ENCODE measurements at places on chromosomes 2 and 18.

DNA sequence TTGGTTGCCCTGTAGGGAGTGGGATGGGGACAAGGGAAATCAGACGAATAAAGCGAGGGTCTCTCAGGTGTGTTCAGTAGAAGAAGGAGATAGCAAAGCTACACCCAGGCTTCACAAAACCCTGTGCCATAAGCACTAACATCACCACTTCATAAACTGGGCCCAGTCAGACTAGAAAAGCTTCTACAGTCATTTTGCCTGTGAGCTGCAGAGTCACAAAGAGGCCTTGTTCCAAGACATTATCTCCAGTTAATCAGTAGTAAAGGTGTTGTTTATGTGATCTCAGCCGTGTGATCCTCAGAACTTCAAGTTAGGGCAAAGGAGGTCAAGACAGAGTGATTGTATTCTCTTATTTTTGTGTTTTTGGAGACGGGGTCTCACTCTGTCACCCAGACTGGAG is 148.0 kb downstream of the GALR1 start:
- DNase-seq: no peak

GRCh38 chr2:147500229-147500628 is 344.6 kb upstream of the ACVR2A start:
- DNase-seq: no peak

DNA sequence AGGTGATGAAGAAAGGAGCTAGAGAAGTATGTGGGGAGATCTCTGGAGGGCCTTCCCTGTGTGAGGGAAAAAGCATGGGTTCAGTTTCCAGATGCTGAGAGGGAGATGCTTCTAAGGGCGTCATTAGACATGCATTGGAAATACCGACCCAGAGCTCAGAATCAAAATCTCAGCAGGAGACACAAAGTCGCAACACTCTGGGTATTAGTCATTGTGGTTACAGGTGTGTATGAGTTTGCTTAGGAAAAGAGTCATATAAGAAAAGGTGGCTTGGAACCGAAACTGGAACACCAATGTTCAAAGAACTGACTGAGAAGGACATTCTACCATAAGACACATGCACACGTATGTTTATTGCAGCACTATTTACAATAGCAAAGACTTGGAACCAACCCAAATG is 477.1 kb downstream of the FBXO15 start:
- DNase-seq: no peak

GRCh38 chr2:169824373-169825333 is at the start of gene METTL5:
Gene METTL5, minus strand, starts transcription at chr2:169824905. Its CDS starts 308 bp downstream, at chr2:169824597.
- peak; percentile 77 for DNase-seq

GRCh38 chr18:37710726-37711125 is 145.1 kb upstream of the CELF4 start:
- no peak for DNase-seq

- DNase-seq: no peak
Observed at GRCh38 chr18:8507361-8507760, 101.9 kb upstream of the RAB12 start.

DNA sequence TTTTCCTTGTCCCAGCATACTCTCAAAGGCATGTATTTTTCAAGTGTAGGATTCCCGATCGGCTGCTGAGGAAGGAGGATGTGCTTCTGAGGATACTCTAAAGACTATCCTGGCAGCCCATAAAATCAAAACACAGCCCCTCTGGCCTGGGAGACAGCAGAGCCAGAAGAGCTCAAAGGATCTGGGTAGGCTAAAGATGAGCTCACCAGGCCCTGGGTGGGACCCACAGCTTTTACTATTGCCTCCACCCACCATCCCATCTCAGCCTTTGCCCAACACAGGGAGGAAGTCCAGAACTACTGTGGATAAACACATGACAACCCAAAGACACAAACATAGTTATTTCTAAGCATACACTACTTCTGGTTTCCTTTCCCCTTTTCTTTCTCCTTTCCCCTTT is 79.1 kb upstream of the ZFP36L2 start:
- no peak for DNase-seq

DNA sequence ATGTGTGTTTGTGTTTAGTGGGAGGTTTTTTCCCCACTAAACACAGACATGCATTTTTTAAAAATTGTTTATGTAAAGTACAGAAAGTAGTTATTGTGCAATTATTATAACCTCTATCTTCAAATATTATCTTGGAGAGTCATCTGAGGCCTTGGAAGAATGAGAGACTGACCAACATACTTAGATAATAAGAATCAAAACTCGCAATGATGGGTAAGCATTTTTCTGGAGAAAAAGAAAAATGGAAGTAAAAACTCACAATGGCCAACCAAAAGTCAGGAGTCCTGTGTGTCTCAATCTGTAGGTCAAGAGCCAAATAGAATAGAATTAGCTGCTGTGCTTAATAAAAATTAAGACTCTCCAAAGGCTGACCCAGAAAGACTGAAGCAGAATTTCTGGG is 43.0 kb downstream of the MEMO1 start:
- no peak for DNase-seq

GRCh38 chr2:73031725-73032701 is 39.5 kb downstream of the SFXN5 start:
- no peak for DNase-seq

GRCh38 chr2:238655198-238655860 is 192.6 kb upstream of the TWIST2 start:
- no peak for DNase-seq

- DNase-seq: no peak
Observed at GRCh38 chr2:100237770-100238169, 84.5 kb downstream of the LONRF2 start.

- no peak for DNase-seq
Observed at GRCh38 chr2:68367953-68368653, 3.0 kb downstream of the PLEK start.

GRCh38 chr2:70431716-70432347 is 121.8 kb downstream of the TGFA start:
- DNase-seq: no peak

DNA sequence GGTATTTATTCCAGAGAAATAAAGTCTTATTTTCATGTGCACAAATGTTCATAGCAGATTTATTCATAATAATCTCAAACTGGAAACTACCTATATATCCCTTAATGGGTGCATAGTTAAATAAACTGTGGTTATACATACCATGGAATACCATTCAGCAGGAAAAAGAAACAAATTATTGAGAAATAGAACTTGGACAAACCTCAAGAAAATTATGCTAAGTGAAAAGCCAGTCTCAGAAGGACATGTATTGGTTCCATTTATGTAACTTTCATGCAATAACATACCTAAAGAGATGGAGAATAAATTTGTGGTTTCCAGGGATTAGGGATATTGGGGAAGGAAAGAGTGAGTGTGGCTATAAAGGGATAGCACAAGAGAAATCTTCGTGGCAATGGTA is 452.6 kb downstream of the SETBP1 start:
- no peak for DNase-seq

- DNase-seq: no peak
Observed at GRCh38 chr2:86476918-86477317, 35.7 kb downstream of the KDM3A start.

- DNase-seq: no peak
Observed at GRCh38 chr2:177673602-177674595, 281.3 kb downstream of the AGPS start.

DNA sequence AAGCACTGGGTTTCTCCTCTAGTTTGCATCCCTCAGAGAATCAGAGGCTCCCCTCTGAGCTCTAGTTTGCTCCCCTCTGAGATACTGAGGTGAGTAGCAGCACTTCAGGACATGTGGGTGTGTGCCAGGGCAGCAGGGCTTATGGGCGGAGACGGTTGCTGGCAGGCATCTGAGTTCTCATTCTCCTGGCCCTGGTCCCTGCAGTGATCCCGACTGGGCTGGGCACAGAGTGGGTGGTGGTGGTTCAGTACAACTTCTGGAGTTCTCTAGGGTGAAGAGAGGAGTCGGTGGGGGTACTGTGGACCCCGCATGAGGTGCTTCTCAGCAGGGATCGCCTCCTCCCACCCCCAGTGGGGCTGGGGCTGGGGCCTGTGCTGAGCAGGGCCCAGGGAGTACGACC is 47.9 kb downstream of the BOLA3 start:
- no peak for DNase-seq

DNA sequence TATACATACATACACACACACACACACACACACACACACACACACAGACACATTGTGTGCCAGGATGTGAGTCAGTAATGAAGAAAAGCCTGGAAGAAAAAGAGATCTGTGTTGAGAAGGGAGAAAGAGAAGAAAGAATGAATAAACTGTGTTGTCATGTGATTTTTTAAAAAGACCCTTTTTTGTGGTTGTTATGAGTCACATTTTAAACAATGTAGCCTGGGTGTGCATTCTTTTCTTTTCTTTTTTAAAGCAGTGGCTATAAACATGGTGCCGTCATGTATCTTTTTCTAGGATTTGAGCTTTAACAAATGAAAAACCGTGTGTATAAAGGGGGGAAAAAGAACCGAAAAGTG is 87.2 kb downstream of the NRP2 start:
- DNase-seq: no peak

DNA sequence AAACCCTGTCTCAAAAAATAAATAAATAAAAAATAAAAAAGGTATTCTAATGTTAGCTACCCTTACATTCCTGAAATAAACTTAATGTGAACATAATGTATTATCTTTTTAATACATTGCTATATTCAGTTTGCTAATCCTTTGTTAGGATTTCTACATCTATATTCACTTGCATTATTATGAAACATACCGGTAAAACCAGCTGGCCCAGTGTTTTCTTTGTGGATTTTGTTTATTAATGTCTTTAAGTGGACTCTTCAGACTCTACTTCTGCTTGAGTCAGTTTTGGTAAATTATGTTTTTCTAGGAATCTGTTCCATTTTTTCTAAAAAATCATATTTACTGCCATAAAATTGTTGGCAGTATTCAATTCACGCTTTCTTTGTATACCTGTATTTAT is 34.5 kb downstream of the PTPN2 start:
- no peak for DNase-seq

GRCh38 chr2:130727286-130727924 is 1.5 kb upstream of the GPR148 start:
- DNase-seq: peak; percentile 82

DNA sequence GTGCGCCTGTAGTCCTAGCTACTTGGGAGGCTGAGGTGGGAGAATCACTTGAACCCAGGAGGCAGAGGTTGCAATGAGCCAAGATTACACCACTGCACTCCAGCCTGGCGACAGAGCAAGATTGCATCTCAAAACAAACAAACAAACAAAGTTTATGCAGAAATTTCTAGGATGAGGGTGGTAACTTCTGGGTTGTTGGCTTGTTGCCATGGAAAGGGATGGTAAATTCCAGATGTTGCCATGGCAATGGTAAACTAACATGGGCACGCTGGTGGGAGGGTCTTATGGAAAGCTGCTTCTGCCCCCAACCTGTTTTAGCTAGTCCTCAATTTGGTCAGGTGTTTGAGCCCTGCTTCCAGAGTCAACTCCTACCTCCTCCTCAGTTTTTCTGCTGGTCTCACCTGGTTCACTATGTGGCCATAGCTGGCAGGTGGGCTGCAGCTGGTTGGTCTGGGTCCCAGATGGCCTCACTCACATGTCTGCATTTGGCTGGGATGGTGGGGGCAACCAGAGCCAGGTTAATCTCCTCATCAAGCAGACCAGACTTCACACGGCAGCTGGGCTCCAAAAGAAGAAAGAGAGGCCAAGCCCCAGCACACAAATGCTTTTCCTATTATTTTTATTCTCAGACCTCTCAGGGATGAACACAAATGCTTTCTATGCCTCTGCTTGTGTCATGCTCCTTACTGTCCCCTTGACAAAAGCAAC is 26.6 kb upstream of the TEX44 start:
- no peak for DNase-seq

DNA sequence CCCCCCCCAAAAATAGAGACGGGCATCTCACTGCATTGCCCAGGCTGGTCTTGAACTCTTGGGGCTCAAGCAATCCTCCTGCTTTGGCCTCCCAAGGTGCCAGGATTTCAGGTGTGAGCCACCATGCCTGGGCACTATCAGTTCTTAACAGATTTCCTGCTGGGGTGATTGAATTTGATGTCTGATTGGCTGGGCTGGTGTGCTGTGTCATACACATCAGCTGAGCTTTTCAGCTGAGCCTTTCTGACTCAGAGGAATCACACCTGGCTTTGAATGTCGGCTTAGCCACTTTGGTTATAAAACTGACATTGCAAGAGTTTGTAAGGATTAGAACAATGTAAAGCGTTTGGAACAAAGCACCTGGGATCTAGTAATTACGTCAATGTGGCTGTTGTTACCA is 18.9 kb downstream of the NCAPH start:
- DNase-seq: no peak

DNA sequence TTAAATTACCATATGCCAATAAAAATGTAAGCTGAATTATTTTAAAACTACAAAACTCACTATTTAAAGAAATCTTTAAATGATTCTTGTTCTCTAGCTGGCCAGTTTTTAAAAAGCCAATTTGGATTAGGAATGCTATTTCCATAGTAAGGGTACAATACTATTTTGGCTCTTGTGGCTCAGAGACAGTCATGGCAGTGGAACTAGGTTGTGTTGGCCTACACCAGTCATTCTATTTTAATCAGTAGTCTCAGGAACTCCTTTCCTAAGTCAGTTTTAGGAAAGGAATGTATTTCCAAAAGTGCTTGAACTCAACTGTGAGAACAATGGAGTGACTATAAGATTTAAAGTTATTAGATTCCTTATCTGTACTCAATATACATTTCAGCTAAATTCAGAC is 5.9 kb downstream of the BOLL start:
- DNase-seq: no peak

DNA sequence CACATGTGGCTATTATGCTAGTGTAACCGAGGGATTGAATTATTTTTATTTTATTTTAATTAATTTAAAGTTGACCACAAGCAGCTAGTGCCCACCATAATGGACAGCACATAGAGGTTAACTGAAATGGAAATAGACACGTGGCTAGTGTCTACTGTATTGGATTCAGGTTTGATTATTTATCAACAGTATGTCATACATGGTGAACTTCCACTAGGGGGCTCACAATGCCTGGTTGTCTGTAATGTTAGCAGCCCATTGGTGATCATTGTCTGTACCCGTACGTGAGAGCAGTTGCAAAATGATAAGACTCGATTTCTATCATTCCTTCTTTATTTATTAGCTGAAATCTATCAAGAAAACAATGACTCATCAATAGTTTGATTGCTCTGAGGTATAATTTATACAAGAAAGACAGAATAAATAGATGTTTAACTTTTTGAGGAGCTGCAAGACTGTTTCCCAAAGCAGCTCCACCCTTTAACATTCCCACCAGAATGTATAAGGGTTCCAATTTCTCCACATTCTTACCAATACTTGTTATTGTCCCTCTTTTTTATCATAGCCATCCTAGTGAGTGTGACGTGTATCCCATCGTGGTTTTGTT is 76.5 kb downstream of the CYBRD1 start:
- peak; percentile 22 for DNase-seq
